ENCODE measurements at places on chromosomes 16 and 17.
A peak's percentile ranks its signal among the peaks of the same experiment; 100 is the strongest.

- DNase-seq = no peak
Observed at GRCh38 chr17:81295676-81296381, 722 bp upstream of the SLC38A10 start.

- no peak for DNase-seq
Observed at GRCh38 chr17:81239714-81240555, 817 bp downstream of the NDUFAF8 start.

DNA sequence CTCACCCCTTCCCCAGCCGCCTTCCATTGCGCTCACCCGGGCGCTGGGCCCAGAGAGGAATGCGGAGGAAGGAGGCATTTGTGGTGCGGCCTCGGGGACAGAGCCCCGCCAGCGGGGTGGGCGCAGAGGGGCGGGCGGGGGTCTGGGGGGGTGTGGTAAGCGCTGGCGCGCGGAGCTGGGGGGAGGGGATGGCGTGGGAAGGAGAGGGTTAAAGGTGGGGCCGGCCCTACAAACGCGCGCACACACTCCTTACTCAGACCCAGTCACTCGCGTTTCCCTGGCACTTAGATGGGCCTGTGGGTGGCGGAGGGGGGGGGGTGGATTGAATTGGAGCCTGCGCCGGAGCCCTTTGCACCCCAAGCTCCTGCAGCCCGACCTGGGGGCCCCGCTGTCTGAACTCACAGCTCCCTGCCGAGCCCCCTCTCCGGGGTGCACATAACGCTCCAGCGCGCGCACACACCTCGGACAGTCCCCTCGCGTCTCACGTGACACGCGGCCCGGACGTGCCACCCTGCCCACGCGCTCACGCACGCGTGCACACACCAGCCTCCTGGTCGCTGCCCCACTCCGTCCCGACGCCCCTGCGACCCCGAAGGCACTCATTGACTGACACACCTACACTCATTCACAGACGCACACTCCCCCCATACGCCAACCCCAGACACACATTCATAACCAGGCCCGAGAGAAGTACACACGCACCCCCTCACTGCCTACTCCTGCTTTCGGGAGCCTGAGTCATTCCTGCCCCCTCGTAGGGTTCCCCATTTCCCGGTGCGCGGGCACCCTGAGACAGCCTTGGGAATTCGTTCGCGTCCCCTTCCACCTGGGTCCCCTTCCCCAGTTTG is 844 bp downstream of the TBKBP1 start:
- DNase-seq = peak; percentile 38

DNA sequence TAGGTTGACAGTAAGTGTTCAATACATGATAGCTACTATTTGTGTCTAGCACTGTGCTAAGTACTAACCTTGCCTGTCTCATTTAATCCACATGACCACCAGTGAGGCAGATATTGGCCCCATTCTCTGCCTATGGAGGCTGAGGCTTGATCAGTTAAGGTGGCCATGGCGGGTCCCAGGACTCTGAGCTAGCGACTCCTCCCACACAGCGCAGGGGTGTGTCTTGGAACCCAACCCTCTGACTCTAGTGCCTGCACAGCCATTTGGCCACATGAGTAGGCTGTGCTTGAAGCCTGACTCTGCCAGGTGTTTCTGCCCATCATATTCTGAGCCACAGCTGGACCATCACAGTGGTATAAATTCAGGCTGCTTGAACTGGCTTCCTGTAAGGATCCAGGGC is 6.4 kb downstream of the NHERF1 start:
- no peak for DNase-seq

DNA sequence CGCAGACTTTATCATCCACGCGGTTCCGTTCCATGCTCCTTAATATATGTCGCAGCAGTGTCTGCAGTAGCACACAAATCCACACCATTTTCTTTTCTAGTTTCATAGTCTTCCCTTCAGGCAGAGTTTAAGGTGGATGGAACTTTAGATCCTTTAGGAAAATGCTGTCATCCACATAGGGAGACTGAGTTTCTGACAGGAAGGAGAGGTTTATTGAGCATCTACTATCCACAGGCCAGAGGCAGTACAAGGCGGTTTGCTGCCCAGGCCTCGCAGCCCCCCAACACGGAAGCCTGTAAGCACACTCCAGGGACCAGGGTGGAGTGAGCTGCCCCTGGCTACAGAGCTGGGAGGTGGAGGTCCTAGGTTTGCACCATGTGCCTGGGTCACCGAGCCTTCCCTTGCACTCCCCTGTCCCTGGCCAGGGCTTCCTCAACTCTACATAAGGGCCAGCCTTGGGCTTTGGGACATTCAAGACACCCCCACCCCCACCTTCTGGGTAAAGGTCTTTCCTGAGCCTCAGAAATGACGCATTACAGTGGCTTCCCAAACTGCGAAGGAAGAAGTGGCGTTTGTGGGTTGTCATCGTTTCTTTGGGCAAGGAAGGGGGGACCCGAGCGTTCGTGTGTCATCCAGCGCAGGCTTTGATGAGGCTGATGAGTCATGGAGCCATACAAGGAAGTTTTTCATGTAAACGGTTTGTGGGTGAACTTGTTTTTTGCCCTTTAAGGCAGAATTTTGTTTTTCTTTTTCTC is 146.5 kb upstream of the PLCG2 start:
- DNase-seq = no peak

DNA sequence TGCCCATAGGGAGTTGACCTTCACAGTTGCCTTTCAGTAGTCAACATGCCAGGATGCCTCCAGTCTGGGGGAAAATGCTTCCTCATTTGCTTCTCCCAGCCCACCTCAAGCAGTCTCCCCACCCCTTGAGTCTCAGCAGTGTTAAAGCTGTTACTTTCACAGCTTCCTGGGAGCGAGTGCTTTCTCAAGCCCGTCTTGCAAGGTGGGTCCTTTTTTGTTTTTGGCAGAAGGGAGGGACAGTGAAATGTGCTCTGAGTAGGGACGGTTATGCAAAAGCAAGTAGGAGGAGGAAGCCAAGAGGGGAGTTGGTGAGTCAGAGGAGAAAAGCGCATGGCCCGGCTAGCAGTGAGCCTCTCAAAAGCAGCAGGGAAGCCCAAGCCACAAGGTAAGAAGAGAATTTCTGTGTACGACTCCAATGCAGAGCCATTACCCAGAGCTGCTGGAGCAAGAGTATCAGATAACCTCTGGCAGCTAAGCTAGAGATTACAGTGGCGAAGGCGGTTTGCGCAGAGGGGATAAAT is at the start of gene CHST4:
Gene CHST4 (plus strand): TSS at position 316 of the 521 bp plus-strand sequence. CDS start 10,252 bp downstream, outside the sequence.
- DNase-seq = no peak

- peak; percentile 36 for DNase-seq
Observed at GRCh38 chr17:45371414-45372324, 54.8 kb upstream of the MAP3K14 start.

GRCh38 chr17:13044572-13045065 is 26.8 kb upstream of the ELAC2 start:
- no peak for DNase-seq

DNA sequence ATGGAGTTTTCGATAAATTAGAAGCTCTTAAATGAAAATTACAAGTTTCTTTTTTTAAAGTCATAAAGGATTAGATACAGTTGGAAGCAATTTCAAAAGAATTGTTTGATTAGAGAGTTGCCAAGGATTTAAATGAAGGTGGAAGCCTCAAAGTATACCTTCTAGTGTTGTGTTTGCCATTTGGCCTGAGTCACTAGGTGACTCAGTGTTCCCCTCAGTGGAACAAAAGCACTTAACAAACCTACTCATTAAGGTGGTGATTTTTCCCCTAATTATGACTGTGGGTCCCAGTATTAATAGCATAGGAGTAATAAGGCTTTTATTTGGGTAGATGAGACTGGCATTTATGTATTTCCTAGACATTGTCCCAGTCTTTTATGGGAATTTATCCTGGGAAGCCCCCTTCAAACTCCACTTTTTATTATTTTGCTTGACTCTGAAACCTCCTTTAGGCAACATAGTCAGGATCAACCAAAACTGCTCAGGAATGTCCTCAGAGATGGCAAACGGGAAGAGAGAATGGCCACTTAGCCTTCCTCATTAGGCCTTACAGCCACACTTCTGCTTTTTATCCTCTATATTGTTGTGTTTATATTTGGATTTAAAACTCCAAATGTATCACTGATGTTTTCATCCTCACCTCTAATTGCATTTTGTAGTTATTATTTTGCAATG is 161.0 kb downstream of the FTO start:
- no peak for DNase-seq

DNA sequence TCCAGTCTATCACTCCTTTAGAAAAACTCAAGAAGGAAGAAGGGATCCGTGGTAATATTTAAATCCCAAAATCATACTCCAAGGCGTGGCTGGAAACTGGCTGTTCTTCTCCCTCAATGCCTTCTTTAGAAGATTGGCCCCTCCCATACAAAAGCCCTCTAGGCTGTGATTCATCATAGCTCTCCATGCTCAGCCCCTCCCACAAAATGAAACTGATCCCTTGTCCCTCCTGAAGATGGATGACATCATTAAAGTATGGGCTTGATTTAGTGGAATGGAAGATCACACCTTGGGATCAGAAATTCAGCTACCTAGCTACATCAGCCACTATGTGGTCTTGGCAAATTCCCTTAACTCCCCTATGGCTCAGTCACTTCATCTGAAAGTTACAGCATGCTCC is 4.1 kb downstream of the GRIN2A start:
- DNase-seq = no peak

DNA sequence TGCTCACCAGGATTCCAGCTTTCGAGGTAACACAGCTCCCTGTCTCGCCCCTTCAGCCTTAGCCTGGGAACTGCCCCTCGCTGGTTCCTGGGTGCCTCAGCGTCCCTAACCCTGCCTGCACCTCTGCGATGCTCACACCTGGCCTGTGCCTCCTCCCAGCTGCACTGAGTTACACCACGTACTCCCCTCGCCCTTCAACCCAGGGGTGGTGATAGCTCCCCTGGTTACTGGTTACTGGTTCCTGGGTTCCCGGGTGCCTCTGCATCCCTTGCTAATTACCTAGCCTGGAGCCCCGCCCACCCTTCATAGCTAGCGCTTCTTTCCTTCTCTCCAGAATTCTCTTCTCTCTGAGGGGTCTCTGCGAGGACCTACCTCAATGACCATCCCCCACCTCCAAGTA is 65.3 kb upstream of the PLCG2 start:
- DNase-seq = no peak

GRCh38 chr17:4560837-4561256 is 470 bp upstream of the GGT6 start:
- no peak for DNase-seq
